ENCODE measurements at places on chromosomes 2 and 18.

DNA sequence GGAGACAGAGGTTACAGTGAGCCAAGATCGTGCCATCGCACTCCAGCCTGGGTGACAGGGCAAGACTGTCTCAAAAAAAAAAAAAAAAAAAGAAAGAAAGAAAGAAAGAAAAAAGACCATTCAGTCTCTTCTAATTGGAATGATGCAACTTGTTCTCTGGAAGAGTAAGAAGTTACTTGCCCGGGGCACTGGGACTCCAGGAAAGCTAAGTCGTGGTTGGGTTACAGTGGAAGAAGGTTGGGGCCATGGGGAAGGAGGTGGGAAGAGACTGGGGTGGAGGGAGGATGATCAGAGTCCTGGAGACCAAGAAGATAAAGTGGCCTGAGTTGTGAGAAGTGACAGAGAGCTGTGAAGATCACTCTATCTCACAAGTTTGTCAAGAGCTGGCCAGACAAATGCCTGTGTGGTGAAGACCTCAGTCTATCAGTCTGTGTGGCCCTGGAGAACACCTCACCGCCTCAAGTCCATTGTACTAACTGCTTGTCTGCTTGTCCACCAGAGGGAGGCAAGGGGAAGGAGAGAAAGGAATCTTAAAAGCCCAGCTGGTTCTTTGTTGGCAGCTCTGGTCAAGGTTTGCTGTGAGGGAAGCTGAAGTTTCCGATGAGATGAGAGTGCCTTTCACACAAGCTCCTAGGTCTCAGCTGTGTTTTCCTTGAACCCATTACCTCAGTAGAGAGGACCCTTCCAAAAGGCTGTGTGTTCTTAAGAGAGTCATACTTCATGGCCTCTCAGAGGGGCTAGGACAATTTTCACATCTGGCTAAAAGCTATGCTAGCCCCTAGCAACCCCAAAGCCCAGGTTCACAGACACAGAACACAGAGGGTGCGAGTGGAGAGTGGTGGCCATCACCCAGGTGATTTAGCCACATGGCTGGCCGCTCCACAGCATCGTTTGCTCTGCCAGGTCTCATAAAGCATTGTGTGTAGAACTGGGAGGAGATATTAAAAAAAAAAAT lies 72.0 kb upstream of the TMEM178A start:
- DNase-seq = peak; percentile 85

GRCh38 chr2:55314985-55315384 lies 46.0 kb upstream of the MTIF2 start:
- no peak for DNase-seq

GRCh38 chr2:43482961-43483360 lies 112.9 kb downstream of the THADA start:
- DNase-seq = no peak

DNA sequence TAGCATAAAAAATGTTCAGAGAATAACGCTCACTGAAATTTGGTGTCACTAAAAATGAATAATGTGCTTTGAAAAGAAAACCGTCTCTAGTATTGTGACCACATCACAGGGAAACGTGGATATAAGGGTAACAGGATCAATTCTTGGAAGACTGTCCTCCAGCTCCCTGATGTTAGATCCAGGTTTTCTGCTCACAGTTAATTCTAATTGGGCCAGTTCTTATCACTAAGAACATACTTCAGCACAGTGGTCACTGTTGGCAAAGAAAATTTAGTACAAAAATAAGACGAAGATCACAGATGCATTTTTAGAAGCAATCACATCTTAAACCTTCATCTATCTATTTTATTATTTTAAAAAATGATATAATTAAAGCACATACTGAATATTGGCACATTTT lies 57.0 kb upstream of the CD226 start:
- no peak for DNase-seq

DNA sequence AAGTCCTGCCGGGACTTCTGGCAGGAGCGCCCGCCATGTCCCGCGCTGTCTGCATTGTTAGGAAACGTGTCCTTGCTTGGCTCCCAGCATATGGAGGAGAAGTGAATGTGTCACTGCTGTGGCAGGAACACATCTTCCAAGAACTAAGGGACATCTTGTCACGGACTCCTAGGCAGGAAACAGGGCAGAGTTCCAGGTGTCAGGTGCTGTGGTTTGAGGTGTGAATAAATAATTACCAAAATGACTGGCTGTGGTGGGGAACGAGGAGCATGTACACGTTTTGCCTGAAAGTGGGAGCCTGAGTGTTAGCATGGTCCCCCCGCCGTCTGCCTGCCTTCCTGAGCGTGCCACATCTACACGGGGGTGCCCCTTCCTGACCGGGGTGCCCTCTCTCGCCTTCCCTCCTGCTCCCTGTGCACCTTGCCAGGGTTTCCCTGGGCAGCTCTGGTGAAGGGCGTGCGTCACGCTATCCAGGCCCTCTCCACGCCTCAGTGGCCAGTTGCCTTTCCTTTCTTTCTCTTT lies 237.5 kb downstream of the LDLRAD4 start:
- DNase-seq = no peak

DNA sequence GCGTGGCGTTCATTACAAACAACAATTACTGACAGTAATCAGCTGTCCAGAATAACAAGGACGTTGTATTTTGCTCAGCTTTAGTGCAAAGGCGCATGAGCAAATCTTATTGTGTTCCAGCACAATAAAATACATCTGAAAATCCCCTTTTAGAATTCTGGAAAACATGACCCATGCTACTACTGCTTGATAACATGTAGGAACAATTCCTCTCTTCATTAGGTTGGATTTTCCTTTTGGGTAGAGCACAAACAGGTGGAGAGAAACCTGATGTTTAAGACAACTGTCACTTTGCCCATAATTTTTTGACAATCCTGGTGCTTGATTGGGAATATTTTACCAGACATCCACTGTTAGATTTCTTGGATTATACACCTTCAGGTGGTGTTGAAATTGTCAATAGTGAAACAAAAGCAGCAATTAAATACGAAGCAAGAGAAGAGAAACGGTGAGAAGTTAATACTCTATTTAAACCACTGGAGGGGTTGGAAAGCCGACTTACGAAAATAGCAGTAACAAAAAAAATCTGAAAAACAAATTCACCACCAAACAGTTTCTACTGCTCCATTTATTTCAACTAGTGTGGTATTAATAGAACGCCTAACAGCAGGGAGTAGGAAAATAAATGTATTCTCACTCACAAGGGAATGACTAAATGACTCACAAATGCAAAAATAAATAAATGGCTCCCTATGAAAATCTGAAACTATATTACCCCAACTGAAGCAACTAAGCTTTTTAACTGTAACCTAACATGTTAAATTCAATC lies 102.7 kb downstream of the CPO start:
- DNase-seq = no peak
